Renal cortex interstitium (tissue), 15 donors: ENCODE measurements at places on chromosomes 2 and 18.

GRCh38 chr2:160603771-160604510 lies 110.3 kb upstream of the RBMS1 start:
- no peak for DNase-seq

DNA sequence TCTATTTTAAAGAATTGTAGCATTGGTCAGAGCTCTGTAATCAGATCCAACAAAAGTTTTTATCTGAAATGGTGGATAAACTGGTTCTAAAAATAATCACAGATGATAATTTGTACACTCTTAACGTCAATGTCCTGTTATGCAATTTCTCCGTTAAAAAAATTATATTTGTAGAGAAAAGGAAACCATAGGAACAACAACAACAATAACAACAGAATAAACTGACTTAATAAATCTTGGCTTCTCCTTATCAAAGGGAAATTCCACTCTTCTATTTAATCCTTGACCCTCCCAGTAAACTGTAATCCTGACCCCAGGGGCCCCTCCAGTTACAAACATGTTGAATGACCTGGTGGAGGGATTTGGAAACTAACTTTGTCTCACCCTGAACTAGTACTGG lies 78.6 kb upstream of the ZFP36L2 start:
- no peak for DNase-seq

DNA sequence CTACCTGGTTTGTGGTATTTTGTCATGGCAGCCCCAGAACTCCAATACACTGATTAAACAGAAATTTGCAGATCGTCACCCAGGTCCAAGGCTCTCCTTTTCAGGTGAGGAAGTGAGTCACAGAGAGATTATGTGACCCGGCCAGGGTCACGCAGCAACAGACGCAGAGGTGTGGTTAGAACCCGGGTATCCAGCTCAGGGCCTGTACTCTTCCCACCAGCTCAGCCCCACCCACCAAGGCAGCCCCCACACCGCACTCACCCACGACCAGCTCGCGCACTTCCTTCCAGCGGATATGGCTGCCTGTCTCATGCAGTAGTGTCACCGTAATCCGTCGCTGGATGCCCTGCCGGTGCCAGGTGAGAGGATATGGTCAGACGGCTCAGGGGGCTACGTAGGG lies 48.1 kb downstream of the AQP12A start:
- DNase-seq = no peak

GRCh38 chr18:44309185-44309584 lies 371.5 kb upstream of the SETBP1 start:
- no peak for DNase-seq

DNA sequence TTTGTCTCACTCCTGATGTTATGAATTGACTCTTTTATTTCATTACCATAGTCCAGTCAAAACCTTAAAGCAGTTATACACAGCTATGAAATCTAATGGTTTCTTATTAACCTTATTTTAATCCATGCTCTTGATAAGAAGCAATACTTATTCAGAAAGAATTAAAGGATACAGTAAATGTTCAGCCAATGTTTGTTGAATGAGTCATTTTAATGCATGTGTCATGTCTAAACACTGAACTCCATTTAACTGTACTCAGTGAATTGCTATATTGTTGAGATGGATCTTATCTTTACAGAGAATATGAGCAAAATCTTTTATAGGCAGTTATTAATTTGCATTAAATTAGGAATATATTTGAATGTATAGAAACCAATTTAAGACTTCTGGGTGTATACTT lies 135.1 kb upstream of the TFPI start:
- DNase-seq = no peak

GRCh38 chr18:34726286-34727004 lies 16.3 kb downstream of the DTNA start:
- no peak for DNase-seq

- DNase-seq = no peak
Measured at GRCh38 chr2:229153267-229153666, 117.8 kb downstream of the PID1 start.

DNA sequence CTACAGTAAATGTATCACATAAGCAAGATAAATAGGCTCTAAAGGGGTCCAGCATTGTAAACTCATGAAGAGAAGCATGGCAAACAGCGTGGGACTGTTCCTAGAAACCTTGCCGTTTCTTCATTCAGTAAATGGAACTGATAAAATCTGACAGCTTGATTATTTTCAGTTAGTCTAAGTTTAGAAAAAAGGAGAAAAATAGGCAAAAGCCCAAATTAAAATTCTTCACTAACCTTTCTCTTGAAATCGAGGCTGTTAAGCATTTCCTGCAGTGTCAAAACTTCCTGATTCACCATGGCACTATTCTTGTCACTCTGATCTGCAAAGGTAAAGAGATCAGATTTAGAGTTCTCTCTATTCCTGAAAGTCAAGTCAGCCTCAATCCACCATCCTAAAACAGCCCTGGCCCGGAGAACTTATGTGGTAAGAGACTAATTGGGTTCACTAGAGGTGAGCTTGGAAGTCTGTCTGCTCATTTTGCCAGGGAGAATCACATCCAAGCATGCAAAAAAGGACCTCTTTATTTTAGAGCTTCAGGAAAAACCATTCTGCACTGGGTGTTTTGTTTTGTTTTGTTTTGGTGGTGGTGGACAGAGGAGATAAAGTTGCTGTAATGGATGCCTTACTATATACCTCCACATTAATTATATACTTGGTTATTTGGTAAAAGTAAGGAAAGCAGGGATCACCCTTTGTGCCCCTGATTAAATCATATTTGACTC lies 52.4 kb upstream of the STAT1 start:
- DNase-seq = no peak

DNA sequence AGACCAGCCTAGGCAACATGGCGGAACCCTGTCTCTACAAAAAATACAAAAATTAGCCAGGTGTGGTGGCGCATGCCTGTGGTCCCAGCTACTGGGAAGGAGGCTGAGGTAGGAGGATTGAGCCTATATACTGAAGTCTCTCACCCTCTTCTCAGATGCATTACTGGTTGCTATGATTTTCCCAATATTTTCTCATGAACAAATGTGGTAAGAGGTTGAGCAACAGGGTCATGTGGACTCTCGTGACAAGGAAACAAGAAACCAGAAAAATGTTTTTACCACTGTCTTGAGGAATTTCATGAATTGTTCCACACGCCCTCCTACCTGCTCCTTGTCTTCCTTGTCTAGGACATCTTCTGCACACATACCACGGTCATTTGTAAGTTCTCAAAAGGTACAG lies 12.4 kb downstream of the LMAN2L start:
- DNase-seq = no peak

DNA sequence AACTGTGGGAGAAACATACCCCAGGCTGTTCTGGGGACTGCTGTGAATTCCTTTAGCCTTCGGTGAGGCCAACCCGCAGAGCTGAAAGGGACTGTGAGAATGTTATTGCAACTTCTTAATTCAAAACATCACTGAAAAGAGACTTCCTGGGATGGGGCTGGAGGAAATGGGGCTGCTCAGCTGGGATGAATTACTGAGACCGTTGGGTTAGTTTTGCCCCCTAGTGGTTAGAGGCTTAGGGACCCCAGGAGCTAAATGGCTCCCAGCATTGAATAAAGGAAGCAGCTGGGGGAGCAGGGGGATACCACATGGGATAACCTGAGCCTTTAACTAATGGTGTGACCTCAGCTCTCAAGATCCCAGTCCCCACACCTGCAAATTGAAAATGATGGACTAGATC lies 941.1 kb upstream of the FANCL start:
- DNase-seq = peak; percentile 8

- DNase-seq = no peak
Measured at GRCh38 chr2:214543386-214543955, 132.6 kb downstream of the VWC2L start.

GRCh38 chr2:68367953-68368653 lies 3.0 kb downstream of the PLEK start:
- no peak for DNase-seq

DNA sequence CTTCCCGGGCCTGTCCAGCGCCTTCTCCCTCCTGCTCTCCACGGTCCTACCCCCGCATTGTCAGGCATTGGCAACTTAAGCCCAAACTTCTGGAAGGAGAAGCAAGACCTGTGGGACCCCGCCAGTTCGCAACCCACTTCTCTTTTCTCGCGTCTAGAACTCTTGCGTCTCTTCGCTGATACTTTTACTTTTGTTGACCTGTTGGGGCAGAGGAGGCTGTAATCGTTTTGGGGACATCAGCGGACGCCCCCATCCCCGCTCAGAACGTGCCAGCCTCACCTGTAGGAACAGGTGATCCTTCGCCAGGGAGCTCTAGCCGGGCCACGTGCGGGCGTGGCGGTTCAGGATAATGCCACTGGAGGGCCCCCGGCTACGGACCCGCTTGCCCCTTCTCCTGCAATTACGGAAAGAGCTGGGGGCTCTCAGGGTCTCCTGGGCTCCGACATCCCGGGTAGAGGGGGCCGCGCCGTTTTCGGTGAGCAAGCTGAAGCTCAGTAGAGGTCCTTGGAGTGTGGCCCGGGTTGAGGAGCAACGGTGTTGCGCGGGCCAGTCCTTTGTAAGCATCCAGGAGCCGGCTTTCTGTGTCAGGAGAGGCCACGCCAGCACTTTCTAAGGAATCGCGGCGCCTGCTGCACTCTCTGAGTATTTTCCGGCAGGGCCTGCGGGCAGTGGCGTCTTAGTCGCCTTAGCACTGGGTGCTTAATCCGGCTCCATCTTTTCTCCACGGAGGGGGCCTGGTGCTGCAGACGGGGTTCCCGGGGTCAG lies 1.6 kb downstream of the MTCL1 start:
- DNase-seq = no peak

GRCh38 chr2:138086576-138086975 lies 122.3 kb downstream of the HNMT start:
- no peak for DNase-seq

GRCh38 chr2:98730707-98731040 lies 258 bp downstream of the MGAT4A start:
- peak; percentile 24 for DNase-seq

GRCh38 chr2:41934329-41934958 lies 113.4 kb upstream of the PKDCC start:
- no peak for DNase-seq

DNA sequence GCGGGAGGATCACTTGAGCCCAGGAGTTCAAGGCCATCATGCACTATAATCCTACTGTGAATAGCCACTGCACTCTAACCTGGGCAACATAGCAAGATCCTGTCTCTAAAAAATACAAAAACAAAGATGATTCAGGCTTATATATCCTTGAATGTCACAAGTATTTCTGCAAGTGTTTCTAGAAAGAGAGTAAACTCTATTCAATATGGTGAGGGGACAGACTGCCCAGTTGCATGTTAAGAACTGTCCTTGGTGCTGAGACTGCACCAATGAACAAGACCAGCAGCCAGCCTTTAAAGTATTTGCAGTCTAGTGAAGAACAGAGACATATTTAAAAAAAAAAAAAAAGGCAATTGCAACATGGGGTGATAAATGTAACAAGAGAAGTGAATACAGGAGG lies 16.4 kb downstream of the MAP3K19 start:
- peak; percentile 27 for DNase-seq

DNA sequence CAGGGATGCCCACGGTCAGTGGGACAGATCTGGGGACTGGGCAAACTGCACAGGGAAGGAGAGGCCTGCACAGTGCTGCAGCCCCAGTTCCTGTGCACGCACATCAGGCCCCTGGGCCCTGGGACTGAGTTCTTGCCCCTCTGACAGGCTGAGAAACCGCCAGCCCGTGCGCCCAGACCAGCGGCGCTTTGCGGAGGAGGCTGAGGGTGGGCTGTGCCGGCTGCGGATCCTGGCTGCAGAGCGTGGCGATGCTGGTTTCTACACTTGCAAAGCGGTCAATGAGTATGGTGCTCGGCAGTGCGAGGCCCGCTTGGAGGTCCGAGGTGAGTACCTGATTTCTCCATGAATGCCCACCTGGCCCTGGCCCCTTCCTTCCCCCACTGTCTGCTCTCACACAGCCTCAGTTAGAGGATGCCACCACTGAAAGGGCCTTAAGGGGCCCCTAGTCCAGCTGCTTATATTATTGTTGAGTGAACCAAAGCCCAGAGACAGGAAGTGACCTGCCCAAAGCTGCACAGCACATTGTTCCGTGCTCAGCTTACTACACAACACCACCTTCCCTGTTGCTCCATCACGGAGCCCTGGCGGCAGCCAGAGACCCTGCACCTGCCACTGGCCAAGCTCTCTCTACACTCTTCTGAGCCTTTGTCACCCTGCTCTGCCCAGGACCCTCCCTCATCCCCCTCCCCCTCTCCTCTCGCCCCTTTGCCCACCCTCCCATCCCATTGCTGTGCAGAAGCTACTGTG lies 29.8 kb downstream of the SPEG start:
- DNase-seq = no peak

- no peak for DNase-seq
Measured at GRCh38 chr2:129297430-129297829, 682.0 kb upstream of the RAB6C start.

DNA sequence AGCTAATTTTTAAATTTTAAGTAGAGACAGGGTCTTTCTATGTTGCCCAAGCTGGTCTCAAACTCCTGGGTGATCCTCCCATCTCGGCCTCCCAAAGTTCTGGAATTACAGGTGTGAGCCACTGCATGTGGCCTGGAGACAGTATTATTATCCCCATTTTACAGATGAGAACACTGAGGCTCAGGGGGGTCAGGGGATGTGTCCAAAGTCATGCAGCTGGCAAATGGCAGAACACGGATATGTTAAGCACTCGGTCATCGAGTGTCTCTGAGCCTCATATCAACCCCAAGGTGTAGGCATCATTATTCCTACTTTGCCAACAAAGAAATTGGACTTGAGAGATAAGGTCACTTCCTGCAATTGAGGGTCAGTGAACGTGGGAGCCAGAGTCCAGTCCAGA lies 12.6 kb downstream of the KCNK3 start:
- no peak for DNase-seq

DNA sequence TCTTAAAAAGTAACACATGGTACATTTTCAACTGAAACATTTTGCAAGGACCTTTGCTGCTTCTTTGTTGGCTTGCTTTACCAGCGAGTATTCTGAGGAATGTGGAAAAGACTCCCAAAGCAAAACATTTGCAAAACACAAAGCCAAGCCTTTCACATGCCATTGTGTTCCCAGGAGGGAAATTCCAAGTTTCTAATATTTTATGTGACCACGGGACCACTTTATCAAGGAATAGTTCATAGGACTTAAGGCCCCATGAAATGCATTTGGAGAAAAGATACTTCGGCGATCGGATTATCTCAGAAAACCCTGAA lies 26.2 kb downstream of the CYP27C1 start:
- DNase-seq = no peak

GRCh38 chr2:142175813-142176338 lies 45.1 kb upstream of the LRP1B start:
- no peak for DNase-seq

- DNase-seq = no peak
Measured at GRCh38 chr18:6096730-6097129, 201.4 kb upstream of the TMEM200C start.

- no peak for DNase-seq
Measured at GRCh38 chr2:112646102-112646719, 472 bp downstream of the SLC20A1 start.
